ENCODE measurements at places on chromosomes 5 and 9.

- DNase-seq = no peak
Observed at GRCh38 chr5:136137497-136138220, 5.0 kb downstream of the SMAD5 start.

DNA sequence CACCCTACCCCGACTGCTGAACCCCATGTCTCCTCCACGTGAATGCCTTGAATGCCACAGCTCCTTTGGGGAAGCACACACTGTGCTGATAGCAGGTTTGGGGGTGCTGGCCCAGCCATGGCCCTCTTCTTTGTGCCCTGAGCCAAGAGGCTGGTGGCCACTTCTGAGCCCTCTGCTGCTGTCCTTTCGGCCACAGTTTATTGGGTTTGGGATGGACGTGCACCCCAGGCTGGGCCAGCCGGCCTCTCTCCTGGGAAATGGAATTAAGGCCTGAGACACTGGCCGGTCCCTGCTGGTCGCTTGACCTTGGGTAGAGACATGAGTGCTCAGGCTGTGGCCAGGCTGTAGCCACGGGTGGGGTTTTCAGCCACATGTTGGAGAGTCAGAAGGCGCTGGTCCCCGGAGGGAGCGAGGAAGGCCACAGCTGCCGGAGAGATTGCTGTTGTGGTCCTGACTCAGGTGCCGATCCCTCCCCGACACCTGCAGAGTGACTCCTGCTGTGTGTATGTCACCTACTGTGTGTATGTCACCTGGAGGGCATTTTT lies 26.6 kb downstream of the FAM163B start:
- no peak for DNase-seq

DNA sequence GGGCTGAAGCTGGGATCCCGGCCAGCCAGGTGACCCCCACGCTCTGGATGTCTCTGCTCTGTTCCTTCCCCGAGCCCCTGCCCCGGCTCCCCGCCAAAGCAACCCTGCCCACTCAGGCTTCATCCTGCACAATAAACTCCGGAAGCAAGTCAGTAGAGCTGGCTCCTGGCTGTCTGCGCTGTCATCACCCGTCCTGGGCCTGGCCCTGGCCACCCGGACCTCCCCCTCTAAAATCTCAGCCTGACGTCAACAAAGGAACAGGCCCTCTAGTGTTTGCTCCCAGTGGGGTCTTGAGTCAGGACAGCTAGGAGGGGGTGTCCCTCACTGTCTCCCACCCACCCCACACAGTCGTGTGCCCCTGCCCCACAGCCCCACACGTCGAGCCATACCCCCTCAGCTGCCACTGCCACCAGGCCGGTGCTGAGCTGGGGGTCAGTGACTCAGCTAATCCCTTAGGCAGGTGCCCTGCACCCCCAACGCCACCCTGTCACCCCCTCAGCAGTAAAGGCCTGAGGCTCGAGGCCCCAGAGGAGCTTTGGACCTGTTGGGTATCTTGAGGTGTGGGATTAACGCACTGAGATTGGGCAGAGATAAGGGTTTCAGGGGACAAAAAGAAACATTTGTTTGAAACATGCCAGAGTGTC lies 1.1 kb upstream of the LCNL1 start:
- no peak for DNase-seq

- no peak for DNase-seq
Observed at GRCh38 chr5:88879724-88880123, 3.3 kb downstream of the MEF2C start.

GRCh38 chr5:68612972-68613371 lies 397.4 kb downstream of the PIK3R1 start:
- DNase-seq = no peak

DNA sequence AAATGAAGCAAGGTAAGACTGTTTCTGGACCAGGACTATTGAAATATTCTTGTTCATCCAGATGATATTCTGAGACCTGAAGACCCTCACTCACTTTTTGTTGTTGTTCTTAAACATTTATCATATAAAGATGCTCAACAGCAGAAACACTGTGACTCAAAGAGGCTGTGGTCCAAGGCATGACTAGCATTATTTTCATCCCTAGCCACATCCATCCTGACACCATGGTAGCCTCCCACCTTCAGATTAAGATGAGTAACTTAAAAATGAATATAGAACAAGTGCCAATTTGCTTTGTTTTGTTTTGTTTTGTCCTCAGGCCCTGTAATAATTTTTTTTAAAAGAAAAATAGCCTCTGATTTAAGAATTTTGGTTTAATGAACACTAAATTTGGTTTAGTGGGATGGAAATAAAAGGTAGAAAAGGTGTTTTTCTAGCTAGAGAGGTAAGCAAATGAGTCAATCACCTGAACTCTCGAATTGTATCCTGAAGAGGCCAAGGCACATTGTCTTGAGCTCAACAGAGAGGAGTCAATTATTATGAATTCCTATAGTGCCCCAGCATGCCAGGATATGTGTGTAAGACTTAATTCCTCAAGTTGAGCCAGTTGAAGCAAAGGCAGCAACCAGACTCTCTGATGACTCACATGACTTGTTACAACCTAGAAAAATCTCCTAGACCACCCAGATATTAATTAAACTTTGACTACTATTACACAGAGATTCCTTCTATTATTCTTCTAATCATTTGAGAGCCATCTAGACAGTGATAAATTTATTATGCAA lies 380.1 kb upstream of the TUSC1 start:
- no peak for DNase-seq

DNA sequence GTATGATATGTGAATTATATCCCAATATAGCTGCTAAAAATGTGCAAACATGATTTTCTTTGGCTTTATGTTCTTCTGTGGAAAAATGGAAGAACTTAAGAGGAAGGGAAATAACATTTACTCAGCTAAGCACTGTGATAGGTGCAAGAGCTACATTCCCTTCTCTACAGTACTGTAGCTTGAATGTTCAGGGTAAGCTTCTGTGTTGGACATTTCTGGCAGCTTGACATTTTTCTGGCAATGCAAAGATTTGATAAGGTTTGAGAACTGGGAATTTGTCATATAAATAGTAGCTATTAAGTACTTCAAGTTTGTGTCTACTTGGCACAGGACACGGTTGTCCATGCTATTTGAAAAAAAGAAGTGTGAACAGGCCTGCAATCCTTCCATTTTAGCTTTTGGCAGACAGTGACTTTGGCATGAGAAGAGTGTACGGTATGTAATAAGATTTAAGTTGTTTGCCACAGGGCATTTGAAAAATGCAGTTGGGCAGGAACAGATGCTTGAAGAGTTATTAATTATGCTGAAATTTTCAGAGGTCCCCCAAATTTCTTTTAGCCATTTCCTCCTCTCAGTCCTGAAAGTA lies 77.6 kb downstream of the KIF4B start:
- no peak for DNase-seq

DNA sequence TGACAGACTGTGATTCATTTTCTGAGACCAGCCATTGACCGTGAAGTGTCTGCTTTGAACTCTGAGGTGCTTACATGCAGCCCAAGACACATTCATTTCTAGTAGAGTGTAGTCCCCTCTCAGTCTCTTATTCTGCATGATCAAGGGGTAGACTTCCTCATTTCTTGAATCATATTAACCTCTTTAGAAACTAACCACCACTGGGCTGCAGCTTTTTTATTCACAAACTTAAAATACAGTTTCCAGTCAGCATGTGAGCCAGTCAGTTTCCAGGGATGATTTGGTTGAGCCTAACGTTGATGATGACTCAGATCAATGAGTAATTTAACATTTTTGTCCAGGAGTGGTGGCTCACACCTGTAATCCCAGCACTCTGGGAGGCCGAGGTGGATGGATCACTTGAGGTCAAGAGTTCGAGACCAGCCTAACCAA lies 59.2 kb downstream of the OTULIN start:
- no peak for DNase-seq

- no peak for DNase-seq
Observed at GRCh38 chr9:132697230-132697629, 27.0 kb downstream of the GTF3C4 start.

- no peak for DNase-seq
Observed at GRCh38 chr5:32058997-32059396, 115.1 kb downstream of the GOLPH3 start.

DNA sequence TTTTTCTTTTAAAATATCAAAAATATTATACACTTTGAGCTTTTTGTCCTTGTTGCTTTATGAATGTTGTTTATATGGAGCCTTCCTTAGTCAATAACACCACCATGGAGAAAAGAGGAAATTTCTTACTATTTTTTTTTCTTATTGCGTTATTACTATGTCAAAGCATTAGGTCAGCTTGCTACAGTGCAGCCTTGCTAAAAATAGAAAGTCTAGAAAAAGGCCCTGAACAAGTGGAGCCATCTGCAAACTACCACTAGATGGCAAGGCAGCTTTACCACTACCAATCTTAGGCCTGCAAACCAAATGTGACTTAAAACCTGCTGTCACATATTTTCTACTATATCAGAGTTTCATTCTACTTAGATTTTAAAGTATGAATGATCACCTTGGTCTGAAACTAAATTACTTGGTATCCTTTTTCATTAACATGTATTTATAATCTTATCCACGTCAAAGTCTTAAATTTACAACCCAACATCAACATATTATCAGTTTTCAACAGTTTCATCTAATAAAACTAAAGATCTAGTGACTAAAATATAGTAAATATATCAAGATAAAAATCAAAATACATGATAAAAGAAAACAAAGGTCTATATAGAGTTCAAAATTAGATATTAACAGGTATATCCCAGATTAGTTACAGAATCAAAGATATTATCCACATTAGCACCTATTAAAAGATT lies 113.1 kb upstream of the ACOT12 start:
- DNase-seq = no peak

GRCh38 chr5:132470010-132470392 lies 20.6 kb downstream of the IRF1 start:
- DNase-seq = no peak

DNA sequence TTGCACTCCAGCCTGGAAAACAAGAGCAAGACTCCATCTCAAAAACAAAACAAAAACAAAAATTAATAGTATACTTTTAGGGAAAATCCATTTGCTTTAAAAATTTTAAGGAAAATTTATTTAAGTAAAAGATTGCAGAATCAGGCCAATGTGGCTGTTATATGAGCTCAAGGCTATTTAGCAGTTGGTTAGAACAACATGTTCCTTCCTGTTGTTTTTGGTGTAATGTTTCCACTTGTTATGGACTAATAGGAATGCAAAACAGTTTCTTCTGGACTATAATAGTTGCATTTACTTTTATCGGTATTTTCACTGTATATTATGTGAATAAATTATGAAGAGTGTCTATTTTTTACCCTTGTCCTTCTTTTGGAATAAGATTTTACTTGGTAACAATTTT lies 3.0 kb upstream of the CDC42SE2 start:
- no peak for DNase-seq

- DNase-seq = no peak
Observed at GRCh38 chr9:101858026-101858425, 119.6 kb upstream of the GRIN3A start.

DNA sequence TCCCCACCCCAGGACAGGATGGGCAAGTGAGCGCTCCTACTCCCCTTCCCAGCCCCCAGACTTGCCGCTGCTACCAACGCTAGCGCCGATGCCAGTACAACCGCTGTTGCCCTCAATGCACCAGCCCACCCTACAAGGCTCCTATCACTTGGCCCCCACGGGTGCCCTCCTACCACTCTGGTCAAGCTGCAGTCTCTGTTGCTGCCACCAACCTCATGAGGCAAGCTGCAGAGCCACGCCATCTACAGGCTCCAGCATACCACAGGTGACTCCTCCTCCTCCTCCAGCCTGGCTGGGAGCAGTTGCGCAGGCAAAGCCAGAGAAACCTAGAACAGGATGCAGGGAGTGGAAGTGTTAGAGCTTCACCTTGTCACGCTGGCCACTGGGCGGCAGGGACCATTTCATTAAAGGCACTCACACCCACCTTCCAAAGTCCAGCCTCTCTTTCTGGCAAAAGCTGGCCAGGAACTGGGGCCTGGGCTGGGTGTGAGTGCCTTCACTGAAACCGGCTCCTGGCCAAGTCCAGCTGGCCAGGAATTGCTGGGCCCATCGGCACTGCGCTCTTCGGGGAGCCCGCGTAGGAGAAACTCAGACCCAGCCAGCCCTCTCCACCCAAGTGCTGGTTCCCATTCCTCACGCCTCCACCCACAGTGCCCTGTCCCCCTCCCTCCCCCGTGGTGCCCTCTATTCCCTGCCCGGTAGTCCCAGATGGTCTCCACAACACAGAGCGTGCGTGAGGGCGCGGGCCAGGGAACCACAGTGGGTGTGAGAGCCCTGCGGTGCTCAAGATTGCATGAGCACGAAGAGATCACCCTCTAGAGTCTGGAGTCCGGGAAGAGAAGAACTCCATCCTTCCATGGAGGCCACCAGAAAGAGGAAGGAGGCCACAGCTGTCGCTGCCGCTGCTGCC lies 1.6 kb upstream of the PCAT7 start:
- DNase-seq = peak; percentile 78

DNA sequence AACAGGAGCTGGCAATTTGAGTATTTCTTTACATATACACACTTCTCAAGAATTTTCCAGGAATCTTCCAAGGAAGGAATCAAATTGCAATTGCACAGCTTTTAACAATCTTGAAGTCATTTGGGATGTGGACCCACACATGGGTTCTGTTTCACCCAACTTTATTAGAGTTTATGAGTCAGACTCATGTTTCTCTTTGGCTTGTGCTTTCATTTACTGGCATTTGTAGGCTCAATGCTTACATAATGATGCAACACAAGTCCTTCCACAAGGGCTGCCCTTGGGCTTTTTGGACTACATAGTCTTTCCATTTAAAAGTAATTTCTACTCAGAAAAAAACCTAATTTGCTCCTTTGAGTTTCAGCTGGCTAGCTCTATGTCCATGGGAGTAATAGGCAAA lies 4.6 kb upstream of the CDC37L1 start:
- DNase-seq = no peak

DNA sequence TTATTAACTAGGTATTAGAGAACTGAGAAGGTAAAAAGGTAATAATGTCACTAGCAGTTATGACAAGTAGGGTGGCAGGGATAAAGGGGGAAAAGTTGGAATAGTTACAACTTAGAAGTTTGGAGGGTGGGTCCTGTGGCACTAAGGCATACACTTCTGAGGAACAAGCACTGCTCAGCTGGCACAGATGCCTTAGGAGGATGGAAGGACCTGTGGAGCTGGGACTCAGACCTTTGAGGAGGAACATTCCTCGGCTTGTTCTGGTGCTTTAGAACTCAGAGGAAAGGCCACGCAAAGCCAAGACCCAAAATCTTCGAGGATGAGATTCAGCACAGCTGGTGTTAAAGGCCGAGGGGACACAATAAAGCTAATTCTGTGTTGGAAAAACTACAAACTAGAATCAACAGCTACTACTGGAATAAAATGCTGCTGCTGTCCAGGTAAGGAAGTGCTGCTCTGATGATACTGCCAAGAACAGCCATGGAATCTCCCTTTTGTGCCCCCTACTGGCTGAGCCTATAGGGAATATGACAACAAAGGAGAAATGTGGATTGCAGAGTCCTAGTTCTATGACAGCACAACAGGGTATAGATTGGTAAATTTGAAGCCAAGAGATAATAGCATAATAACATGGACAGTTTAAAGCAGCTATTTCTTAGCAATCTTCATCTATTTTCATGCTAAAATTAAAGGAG lies 126.7 kb downstream of the SLC25A46 start:
- DNase-seq = peak; percentile 21

DNA sequence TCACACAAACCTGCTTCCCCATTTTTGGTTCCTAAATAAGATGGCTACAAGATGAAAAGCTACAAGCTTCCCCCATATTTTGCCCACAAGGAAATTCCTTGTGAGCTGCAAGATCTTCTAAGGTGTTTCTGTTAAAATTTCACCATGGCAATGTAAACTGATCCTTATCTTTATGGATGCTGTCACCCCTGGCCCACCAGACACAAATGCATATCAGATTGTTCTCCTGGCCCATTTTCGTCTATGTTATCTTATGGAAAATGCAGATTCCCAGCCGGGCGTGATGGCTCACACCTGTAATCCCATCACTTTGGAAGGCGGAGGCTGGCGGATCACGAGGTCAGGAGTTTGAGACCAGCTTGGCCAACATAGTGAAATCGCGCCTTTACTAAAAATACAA lies 65.1 kb upstream of the IL6ST start:
- DNase-seq = no peak

All from mucosa of descending colon (tissue), 3 donors.